ENCODE measurements at places on chromosomes 6 and 20.

- no peak for DNase-seq
These were observed 158.6 kb upstream of the RIMS1 start for GRCh38 chr6:71727632-71728294.

- no peak for DNase-seq
These were observed 257.1 kb downstream of the SAMD5 start for GRCh38 chr6:147765541-147765940.

DNA sequence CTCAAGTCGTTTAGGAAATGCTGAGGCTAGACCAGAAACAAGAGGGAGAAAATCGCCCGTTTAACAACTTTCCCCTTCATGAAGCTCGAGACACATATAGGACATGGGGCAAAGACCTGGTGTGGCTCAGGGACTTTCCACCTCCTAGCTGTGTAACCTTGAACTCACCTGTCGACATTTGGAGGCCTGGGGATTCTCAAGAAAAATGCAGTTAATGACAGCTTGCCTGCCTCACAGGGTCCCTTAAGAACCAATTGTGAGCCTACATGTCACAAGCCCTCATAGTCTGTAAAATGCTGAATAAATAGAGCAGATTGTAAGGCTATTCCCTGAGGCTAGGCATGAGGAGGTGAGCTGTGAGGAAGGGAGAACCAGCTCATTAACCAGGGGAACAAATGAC, 35.1 kb downstream of the MGME1 start:
- no peak for DNase-seq

- no peak for DNase-seq
These were observed 40.1 kb downstream of the TRAF3IP2 start for GRCh38 chr6:111565326-111566221.

Data from amniotic stem cell (primary cell).